SJSA1 (cell line): ENCODE measurements at places on chromosomes 12 and 14.
A peak's percentile ranks its signal among the peaks of the same experiment; 100 is the strongest.

- H3K4me3 ChIP-seq = no peak overlapping the region
- H3K4me1 ChIP-seq = no peaks in the 10 kb centered on the region
- no peaks in the 10 kb centered on the region for H3K36me3 ChIP-seq
- H3K27ac ChIP-seq = no peak overlapping the region
- no peaks in the 10 kb centered on the region for H3K27me3 ChIP-seq
These were observed 291.4 kb upstream of the OR4E1 start for GRCh38 chr14:21965042-21965441.

- no peak overlapping the region for H3K27ac ChIP-seq
- no peaks in the 10 kb centered on the region for H3K36me3 ChIP-seq
- no peak for DNase-seq
- H3K4me3 ChIP-seq = no peak overlapping the region
These were observed 288.6 kb downstream of the AACS start for GRCh38 chr12:125353871-125354270.

DNA sequence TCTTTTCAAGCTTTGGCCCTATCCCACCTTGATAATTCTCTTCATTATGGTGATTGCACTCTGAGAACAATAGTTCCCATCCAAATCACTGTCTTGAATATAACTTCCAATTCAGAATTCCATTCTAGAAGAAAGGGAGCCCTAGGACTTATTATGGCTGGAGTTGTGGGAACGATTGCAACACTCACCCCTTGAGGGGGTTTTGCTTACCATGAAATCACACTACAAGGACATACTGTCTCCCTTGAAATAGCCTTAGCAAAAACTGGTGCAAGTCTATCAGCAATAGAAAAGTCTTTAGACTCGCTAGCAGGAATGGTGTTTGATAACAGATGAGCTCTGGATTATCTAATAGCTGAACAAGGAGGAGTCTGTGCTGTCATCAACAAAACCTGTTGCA, 31.4 kb upstream of the OXA1L start:
- no peaks in the 10 kb centered on the region for H3K4me1 ChIP-seq
- no peak overlapping the region for H3K4me3 ChIP-seq
- H3K36me3 ChIP-seq = no peaks in the 10 kb centered on the region
- no peak for DNase-seq

DNA sequence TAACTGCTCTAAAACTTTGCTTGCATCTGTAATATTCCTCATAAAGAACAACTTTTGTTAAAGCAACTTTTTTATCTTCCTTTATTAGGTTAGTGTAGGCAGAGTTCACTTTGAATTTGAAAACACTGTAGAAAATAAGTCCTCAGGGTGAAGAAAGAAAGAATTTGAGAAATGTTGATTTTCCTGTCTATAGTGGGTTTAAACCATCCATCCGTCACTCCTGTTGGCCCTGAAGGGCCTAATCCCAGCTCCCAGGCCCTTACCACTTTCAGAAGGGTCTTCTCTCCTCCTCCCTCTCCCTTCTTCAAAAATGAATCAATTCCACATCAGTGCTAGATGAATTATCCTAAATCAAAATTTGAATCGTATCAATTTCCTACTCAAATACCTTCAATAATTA, 4.9 kb upstream of the SLC2A3 start:
- no peaks in the 10 kb centered on the region for H3K27me3 ChIP-seq
- H3K4me3 ChIP-seq = no peak overlapping the region
- H3K36me3 ChIP-seq = no peaks in the 10 kb centered on the region
- no peak for DNase-seq

DNA sequence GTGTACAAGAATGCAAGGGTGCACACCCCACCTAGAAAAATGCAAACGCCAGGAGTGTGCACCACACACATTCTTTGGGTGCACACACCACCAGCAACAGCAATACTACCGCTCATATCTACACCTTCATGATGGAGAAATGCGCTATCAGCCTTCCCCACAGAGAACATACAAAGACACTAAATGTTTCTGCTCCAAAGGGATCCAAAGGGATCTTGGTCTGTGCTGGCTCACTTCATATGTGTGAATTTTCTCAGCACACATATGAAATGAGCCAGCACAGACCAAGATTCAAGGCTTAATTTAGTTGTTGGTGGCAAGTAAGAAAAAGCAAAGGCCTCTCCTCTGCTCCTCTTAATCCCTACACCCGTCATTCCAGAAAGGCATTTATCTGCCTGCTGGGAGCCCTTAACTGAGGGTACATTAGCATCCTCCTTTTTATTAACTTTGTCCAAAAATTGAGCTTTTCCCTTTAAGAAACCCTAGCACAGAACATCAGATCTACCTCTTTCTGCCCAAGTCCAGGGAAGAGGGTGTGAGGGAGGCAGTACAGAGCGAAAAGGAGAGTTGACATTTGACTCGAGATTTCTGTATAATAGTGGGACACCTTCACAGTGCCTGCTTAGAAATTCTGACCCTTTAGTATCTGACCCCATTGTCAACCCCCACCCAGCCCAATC, 8.3 kb downstream of the BMP4 start:
- H3K4me3 ChIP-seq = no peak overlapping the region
- peaks cover 14% of the 10 kb centered on the region; the same call in 1 of the 2 replicates for H3K27me3 ChIP-seq
- no peak for DNase-seq
- H3K36me3 ChIP-seq = no peaks in the 10 kb centered on the region

DNA sequence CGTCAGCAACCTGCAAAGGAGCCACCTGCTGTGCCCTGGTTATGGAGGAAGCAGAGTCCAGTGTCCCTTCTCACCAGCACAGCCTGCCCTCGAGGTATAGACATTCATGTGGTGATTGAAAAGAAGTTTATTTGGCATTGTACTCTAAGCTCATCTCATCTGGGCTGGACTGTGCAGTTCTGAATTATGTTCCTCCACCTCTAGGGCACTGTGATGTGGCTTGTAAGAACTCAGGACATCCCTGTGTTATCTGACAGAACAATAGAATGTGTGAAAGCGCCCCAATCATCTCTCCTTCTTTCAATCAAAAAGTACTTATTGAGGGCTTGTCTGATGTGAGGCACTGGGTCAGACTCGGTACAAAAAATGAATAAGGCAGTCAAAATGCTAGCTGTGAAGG, 140.1 kb downstream of the DHRS2 start:
- H3K4me1 ChIP-seq = no peaks in the 10 kb centered on the region
- no peak overlapping the region for H3K27ac ChIP-seq
- H3K4me3 ChIP-seq = no peak overlapping the region

DNA sequence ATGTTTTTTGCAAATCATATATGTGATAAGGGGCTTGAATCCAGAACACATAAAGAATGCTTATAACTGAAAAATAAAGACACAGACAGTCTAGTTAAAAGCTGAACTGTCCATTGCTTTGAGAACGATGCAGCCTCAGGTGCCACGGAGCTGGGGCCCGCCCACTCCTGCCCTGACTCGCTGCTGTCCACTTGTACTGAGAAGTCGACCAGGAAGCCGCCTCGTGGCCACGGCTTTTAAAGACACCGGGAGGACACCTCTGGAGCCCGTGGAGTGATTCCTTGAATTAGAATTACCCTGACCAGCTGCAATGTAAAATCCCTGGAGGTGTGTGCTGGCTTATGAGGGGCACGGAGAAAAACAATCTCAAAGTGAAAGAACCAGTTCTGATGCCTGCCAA, 23.9 kb upstream of the TEX22 start:
- no peaks in the 10 kb centered on the region for H3K27me3 ChIP-seq
- DNase-seq = no peak
- no peaks in the 10 kb centered on the region for H3K4me1 ChIP-seq
- no peak overlapping the region for H3K4me3 ChIP-seq

- DNase-seq = no peak
- no peak overlapping the region for H3K4me3 ChIP-seq
- no peaks in the 10 kb centered on the region for H3K27me3 ChIP-seq
- no peak overlapping the region for H3K27ac ChIP-seq
These were observed 53.5 kb downstream of the FBRSL1 start for GRCh38 chr12:132543298-132544079.

DNA sequence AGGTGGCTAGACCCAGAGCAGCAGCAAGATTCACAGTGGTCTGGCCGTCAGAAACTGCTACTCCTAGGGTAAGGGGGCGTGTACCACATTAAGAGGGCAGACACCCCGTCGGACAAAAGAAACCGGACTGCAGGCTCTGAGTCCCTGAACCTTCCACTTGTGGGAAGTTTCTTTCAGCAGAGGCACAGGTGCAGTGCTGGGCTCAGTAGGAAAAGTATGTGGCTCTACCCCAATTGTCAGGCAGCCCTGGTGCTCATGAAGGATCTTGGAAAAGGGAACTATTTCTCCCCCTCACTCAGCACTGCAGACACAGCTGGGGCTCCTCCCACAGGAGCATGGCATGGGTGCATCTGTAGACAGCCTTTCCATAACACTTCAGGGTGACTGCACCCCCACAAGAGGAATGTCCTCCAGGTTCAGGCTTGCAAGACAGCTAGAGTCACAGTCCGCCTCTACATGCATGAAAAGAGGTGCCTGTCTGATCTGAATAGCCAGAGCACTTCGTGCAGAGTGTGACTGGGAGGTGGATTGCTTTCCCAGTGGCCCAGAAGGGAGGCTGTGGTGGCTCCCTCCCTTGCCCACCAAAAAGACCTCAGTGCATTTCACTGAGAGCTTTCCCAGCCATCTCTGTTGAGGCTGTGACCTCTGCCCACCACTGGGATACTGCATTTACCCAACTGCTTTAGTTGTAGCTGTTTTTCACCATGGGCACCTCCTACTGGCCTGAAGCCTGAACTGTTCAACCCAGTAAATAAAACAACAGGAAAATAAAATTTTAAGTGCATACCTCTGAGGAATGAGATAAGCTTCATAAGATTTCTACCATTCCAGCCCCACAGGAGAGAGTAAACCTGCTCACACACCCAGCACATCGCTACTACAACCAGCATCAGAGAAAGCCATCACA, 14.2 kb downstream of the CEP128 start:
- no peak overlapping the region for H3K27ac ChIP-seq
- no peak for DNase-seq
- no peak overlapping the region for H3K4me3 ChIP-seq

DNA sequence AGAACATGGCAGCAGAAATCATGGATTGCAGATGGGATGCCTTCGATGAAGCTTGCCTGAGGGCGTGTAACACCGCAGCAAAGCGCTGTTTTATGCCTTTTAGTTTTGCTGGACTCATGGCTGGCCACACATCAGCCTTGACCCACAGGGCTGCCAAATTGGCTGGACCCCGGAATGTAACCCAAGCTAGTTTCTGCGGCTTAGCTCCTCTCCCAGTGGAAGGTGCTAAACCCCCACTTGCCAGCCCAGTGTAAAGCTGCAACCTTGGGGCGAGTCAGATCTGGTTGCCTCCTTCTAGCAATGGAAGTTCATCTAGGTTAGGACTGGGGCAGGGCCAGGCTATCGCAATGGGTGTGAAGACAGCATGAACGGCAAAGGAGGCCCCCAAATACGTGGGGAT, 38.3 kb downstream of the MEG3 start:
- H3K4me3 ChIP-seq = no peak overlapping the region
- H3K36me3 ChIP-seq = peaks cover 31% of the 10 kb centered on the region
- H3K27ac ChIP-seq = no peak overlapping the region

GRCh38 chr12:110846615-110847566, at the start of gene CCDC63:
CCDC63 (plus strand) TSS chr12:110846987; CDS start chr12:110852955, 5,968 bp downstream.
- H3K4me3 ChIP-seq = no peak within 1 kb of the TSS
- peaks cover 5% of the 10 kb centered on the region for H3K4me1 ChIP-seq
- DNase-seq = peak; percentile 55

DNA sequence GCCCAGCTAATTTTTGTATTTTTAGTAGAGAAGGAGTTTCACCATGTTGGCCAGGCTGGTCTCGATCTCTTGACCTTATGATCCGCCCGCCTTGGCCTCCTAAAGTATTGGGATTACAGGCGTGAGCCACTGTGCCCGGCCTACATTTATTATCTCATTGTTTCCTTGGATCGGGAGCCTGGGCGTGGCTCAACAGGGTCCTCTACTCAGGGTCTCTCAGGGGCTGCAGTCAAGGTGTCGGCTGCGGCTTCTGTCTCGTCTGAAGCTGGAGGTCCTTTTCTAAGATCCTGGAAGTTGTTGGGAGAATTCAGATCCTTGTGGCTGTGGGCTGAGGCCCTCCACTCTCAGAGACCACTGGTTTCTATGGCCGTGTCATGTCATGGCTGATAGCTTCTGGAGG, 65.5 kb upstream of the SCN8A start:
- no peaks in the 10 kb centered on the region for H3K27me3 ChIP-seq
- no peak overlapping the region for H3K4me3 ChIP-seq
- H3K27ac ChIP-seq = no peak overlapping the region
- no peaks in the 10 kb centered on the region for H3K4me1 ChIP-seq
- no peak for DNase-seq
- no peaks in the 10 kb centered on the region for H3K36me3 ChIP-seq

GRCh38 chr12:42865282-42865681, 275.7 kb upstream of the PRICKLE1 start:
- H3K27me3 ChIP-seq = no peaks in the 10 kb centered on the region
- no peak for DNase-seq
- no peaks in the 10 kb centered on the region for H3K4me1 ChIP-seq
- H3K27ac ChIP-seq = no peak overlapping the region

DNA sequence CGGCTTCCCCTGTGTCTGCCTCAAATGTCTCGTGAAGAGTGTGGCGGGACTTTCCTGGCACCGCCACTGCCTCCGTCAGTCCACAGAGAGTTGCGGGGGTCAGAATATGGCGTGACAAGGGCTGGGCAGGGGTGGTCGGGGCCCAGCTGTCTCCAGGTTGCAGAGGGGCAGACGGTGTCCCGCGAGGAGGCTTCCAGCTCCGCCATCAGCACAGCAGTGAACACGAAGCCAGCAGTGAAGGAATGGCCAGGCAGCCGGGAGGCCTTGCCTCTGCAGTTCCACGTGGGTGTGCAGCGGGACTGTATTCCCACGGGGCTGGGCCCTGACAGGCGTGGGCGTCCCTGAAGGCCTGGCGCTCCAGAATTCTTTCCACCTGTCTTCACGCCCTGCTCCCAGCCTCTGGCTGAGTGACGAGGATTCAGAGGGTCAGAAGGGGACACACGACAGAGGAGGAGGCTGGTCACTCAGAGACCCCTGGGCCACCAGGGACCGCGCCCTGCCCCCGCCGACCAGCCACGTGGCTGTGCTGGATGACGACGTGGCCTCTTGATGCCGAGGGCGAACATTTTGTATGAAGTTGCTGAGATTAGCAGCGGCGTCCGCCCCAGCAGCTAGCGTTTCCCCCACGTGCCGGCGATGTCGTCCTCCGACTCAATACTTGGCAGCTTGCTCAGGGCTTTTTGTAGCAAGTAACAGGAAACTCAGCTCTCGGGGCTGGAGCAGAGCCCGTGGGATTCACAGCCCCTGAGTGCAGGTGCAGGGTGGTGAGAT, 25.0 kb upstream of the GALNT9 start:
- no peak for DNase-seq
- no peaks in the 10 kb centered on the region for H3K36me3 ChIP-seq
- H3K4me3 ChIP-seq = no peak overlapping the region
- H3K27me3 ChIP-seq = peaks cover 29% of the 10 kb centered on the region; the same call in 1 of the 2 replicates

- no peak overlapping the region for H3K27ac ChIP-seq
- no peaks in the 10 kb centered on the region for H3K36me3 ChIP-seq
- no peaks in the 10 kb centered on the region for H3K4me1 ChIP-seq
These were observed 27.8 kb upstream of the AEBP2 start for GRCh38 chr12:19411234-19412204.

- H3K4me3 ChIP-seq = no peak overlapping the region
- H3K4me1 ChIP-seq = no peaks in the 10 kb centered on the region
- H3K27ac ChIP-seq = no peak overlapping the region
These were observed 10.7 kb downstream of the IFT81 start for GRCh38 chr12:110134691-110135411.
